SW 1271 (cell line): ENCODE measurements at places on chromosomes 1 and 21.

DNA sequence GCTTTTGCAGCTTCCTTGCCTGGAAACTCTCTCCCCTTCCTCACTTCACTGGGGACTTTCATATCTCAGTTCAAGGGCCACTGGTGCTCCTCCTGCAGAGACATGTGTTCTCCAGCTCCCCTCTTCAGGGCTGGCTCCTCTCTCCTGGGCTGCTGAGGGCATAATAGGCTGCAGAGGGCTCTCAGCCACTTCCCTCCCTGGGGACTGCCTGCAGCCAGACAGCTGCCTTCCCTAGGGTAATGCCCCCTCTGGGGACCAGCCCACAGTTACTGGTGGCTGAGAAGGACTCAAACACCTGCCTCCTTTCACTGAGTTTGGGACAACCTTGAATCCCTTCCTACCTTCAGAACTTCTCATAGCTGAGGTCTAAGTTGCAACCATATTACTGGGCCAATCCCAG is 104.8 kb upstream of the POU3F1 start:
- no peak for DNase-seq

- DNase-seq = no peak
Measured at GRCh38 chr1:243620096-243620495, 229.9 kb downstream of the AKT3 start.

- DNase-seq = no peak
Measured at GRCh38 chr1:19664453-19665185, at the start of gene HTR6. Gene HTR6, plus strand, starts transcription at chr1:19664875. Its CDS starts 879 bp downstream, at chr1:19665754.

DNA sequence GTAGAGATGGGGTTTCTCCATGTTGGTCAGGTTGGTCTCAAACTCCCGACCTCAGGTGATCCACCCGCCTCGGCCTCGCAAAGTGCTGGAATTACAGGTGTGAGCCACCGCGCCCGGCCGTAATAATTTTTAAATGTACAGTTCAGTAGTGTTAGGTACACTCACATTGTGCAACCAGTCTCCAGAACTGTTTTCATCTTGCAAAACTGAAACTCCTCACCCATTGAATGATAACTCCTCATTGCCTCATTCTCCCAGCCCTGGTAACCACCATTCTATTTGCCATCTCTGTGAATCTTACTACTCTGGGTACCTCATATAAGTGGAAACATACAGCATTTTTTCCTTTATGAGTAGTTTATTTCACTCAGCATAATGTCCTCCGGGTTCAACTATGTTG is 3.4 kb downstream of the NLRP3 start:
- DNase-seq = no peak

DNA sequence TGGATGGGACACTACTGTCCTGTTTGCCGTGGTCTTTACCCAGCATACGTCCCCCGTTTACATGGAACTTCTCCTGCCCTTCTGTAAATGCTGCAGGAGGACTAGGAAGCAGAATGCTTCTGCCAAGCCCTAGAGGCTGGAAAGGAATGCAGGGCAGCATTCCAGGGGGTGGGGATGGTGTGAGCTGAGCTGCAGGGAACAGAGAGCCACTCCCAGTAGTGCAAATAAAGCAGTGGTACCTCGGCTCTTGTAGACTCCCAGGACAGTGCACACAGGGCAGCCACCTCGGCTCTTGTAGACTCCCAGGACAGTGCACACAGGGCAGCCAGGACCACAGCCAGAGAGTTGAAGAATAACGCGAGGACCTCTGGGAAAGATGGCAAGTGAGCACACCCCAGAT is 35.4 kb downstream of the PTPRU start:
- DNase-seq = no peak

DNA sequence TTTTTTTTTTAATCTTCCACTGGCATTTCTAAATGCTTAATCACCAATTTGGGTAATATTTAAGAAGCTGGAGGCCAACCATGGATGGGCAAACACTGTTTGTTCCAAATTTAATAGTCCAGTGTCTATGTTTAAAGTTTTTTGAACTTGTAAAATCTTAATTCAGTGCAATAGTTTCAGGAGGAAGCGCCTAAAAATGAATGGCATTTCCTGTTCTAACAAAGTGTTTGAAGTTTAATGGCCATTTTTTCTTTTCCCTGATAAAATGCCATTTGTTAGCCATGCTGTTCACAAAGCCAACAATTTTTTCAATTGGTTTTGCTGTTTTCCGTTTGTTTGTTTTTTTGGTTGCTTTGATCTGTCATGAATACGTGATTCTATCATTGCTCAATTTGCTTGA is 552.1 kb downstream of the LMO4 start:
- no peak for DNase-seq

DNA sequence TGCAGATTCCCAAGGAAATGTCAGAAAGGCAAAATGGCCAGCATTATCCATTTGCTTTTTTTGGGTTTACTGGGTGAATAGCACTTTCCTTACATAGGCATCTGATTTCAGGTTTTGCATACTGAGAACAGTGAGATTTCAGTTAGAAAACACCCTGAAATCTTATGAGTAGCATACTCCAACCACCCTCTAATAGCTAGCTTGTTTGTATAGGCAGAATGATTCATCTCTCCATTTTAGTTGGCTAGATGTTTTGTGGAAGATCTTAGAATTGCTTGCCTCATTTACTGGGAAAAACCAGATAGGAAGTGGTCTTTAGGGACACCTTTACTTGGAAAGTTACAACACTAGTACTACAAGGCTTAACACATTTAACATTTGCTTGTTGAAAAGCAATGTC is 10.4 kb downstream of the KYAT3 start:
- no peak for DNase-seq

- DNase-seq = no peak
Measured at GRCh38 chr21:32371913-32372314, 20.9 kb downstream of the URB1 start.

- DNase-seq = no peak
Measured at GRCh38 chr1:195872376-195872775, 735.9 kb downstream of the KCNT2 start.

GRCh38 chr1:17136145-17136544 is 16.9 kb upstream of the PADI2 start:
- no peak for DNase-seq

DNA sequence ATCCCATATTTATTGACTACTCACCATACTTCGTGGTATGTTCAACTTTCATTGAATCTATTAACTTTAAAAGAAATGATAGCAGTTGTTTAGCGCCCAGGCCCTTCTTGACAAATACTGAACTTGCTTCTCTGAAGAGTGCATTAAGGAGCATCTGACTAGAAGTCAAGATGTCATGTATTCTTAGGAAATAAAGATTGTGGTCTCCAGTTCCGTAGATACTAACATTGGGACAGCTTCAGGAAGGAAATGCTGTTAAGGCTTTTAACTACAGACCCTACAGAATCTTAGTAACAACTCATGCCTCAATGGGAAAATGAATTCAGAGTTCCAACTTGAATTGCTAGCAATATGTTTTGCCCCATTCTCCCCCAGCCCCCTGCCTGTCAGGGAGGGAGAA is 14.8 kb downstream of the LYST start:
- DNase-seq = no peak

GRCh38 chr1:167904652-167905130 is 9.2 kb downstream of the ADCY10 start:
- no peak for DNase-seq

DNA sequence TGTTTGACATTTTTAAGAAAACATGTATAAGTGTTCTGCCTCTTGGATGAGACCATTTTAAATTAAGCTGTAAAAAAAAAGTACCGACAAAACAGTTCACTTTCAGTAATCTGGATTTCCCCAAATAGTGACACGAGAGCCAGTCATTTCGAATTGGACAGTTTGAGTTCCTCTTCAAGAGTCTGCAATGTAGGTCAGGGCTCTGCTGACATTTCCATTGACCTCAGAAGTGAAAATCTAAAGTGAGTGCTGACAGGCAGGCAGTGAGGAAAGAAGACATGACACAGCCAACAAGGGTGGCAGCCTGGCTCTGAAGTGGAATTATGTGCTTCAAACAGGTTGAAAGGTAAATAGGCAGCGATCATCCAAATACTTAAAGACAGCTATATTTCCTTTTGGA is at the start of gene IL23R:
TSS of gene IL23R (plus strand) at position 259 of the 400 bp plus-strand sequence. CDS start 1,667 bp downstream, outside the sequence.
- DNase-seq = no peak

GRCh38 chr1:5513179-5513578 is 479.0 kb downstream of the NPHP4 start:
- DNase-seq = no peak

GRCh38 chr1:206672011-206672688 is 12.6 kb upstream of the MAPKAPK2 start:
- no peak for DNase-seq

DNA sequence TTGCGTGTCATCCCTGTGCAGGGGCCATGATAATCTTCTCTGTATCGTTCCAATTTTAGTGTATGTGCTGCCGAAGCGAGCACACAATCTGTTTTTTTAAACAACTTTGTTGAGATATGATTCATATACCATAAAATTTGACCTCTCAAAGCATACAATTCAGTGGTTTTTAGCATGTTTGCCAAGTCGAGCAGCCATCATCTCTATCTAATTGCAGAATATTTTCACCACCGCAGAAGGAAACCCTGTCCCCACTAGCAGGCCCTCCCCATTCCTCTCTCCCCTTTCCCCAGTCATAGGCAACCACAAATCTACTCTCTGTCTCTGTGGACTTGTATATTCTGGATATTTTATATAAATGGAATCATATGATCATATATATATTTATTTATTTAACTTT is 78.7 kb upstream of the TINAGL1 start:
- DNase-seq = no peak

DNA sequence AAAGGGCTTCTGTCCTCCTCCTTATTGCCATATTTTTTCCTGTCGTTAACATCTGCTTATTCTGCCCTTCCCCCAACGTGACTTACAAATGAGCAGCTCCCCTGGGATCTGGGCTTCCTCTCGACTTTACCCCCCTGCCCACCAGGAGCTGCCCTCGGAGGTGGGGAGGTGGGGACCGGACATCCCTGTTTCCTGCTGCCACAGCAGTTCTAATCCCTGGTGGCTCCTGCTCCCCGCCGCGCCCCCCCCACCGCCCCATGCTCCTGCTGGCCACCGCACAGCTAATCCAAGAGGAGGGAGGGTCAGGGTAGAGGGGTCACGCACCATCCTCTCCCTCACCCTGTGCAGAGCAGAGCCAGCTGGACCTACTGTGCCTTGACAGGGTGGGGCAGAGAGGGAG is 4.4 kb upstream of the SLC27A3 start:
- DNase-seq = no peak

GRCh38 chr1:167659450-167659849 is 29.4 kb downstream of the RCSD1 start:
- no peak for DNase-seq

GRCh38 chr1:218516526-218516925 is 171.4 kb downstream of the TGFB2 start:
- no peak for DNase-seq

DNA sequence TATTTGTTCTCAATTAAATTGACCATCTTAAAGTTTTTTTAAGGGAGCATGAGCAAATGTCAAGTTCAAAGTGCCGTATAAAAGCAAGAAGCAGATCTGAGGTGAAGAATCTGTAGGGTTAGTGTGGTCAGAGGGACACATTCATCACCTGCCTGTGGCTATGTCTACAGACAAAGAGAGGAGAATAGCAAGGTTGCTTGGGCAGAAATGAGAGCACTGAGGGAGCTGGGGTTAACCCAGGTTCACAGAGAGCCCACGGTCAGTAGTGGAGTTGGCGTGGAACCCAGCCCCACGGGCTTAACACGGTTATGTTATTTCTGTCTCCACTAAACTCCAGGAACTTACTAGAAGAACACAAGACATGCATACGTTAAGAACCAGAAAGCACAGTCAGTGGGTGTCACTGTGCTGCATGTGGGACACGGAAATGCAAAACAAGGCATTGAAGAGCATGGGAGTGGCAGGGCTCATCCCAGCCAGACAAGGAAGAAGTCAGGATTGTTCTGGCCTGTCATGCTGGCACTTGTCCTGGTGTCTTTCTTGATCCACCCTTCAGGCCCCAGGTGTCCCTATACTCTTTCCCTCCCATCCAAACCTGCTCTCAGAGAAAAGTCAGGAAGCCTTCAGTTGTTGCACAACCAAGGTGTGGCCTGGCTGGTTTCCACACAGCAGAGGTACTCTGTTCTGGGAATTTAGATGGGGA is 95.5 kb upstream of the IVNS1ABP start:
- DNase-seq = no peak

DNA sequence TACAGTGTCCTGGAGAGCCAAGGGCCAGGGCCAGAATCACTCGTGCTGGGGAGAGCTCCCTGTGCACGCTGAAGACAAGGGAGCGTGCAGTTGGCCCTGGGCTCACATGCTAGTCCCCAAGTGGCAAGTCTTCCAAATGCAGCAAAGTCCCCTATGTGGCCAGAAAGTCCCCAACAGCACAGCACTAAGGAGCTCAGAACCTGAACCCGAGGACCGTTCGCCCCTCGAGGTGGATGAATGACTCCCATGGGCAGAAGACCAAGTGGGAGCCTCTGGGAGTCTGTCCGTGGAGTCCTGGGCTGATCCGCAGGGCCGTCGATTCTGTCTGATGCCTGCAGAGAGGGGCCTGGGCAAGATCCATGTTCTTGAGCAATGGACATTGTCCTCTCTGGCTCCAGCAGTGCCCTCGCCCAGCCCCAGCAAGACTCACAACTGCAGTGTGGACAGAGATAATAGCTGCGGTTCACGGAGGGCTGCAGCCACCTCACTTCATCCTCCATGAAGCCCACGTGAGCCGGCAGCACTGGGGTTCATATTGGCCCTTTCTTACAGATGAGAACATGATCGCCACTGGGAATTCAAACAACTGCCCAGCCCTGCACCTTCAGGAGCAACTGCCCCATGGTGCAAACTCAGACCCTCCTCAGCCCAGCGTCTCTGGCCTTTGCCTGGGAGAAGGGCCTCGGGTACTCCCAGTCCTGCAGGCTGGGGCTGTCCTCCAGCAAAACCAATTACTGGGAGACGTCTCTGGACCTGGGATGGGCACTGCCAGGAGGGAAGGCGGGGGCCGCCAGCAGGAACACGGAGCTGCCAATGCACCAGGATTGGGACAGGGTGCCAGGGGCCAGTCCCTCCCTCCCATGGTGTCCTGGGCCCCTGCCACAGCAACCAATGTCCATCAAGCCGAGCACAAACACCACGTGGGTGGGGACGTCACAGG is 243.7 kb downstream of the NPHP4 start:
- no peak for DNase-seq

DNA sequence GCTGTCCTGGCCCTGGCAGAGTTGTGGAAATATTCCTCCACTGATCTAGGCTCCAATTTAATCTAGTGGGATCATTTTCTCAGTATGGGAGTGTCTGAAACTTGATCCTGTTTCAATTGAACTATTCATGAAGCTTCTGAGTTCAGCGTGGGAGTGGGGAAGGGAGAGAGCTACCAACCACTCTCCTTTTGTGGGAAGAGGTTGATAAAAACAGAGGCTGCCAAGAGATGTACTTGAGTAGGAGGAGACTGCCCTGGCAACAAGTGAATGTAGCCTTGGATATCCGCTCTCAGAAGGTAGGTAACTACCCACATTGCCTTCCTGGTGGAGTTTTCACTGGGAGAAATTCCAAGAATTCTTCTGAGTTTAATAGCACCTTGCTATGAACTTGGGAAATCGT is at the start of gene CTXND2:
TSS of gene CTXND2 (plus strand) at position 119 of the 400 bp plus-strand sequence. CDS start 25,179 bp downstream, outside the sequence.
- DNase-seq = no peak

- DNase-seq = no peak
Measured at GRCh38 chr1:21579791-21580190, 70.6 kb downstream of the ALPL start.
